ENCODE measurements at places on chromosomes 7 and 10.

GRCh38 chr7:69283421-69283820, 314.9 kb upstream of the AUTS2 start:
- DNase-seq: no peak

DNA sequence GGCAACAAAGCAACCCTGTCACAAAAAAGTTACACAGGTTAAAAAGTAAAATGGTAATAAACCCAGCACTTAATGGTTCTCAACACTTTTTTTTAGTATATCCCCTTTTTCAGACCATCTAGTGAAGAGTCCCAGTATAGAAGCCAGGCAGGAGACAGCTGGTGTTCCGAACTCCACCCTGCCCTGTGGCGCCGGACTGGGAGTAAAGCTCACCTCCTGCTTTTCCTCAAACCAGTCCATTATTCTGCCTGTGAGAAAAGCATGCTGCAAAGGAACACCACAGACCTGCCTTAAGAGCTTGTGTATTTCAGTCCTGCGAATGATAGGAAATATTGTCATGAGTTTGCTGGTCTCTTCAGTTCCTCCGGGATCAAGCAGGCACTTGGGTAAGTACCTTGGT, 81.0 kb downstream of the EZH2 start:
- DNase-seq: no peak

- no peak for DNase-seq
These were observed 44.9 kb downstream of the INSYN2A start for GRCh38 chr10:127151541-127151940.

GRCh38 chr10:98621630-98622029, 174.9 kb upstream of the HPS1 start:
- DNase-seq: no peak

DNA sequence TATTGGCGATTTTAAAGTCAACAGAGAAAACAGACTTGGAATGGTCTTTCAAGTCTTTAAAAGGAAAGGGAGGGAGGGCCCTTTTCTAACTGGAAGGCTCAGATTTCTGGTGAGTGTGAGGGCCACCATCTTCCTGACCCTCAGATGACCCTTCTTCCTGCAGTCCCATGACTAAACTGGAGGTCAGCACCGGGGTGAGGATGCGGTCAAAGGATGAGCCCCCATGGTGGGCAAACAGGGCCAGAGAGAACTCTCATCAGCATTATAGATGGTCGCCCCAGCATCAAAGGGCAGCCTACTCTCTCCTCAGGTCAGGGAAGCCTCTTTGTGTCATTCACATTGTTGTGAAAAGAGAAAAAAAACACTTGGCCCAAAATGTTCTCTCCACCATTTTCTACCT, 219.2 kb downstream of the LRMDA start:
- DNase-seq: no peak
